Epithelial cell of alveolus of lung (primary cell): ENCODE measurements at places on chromosomes 11 and 22. TPM values are rescaled to one million over a fixed set of nuclear protein-coding genes. Genes with fewer than 3 reads are reported as not detected.

TMEM45B gene
- not detected in 2 replicates for total RNA-seq

MRGPRF gene
- 25.2 and 29.9 TPM in 2 replicates for total RNA-seq

USP2 gene
- 0.26 and 0.40 TPM in 2 replicates for total RNA-seq

SLC1A2 gene
- 0.26 TPM in 1 of 2 replicates, not detected in the other for total RNA-seq

APOBEC3H gene
- 0.16 TPM in 1 of 2 replicates, not detected in the other for total RNA-seq

RIMBP3C gene
- total RNA-seq, result under 0.01 TPM in 2 replicates

MPPED2 gene
- total RNA-seq, result 0.13 and 0.48 TPM in 2 replicates

MUC15 gene
- total RNA-seq, result not detected in 2 replicates

GGTLC3 gene
- not detected in 2 replicates for total RNA-seq
